Stimulated activated CD8-positive, alpha-beta memory T cell treated with anti-CD3 and anti-CD28 coated beads, Interleukin-4, amount 100 ng/mL, for 24 hours (primary cell): ENCODE measurements at places on chromosomes 13 and 19.

GRCh38 chr13:78426183-78426582, 177.2 kb downstream of the POU4F1 start:
- DNase-seq: no peak

- DNase-seq: peak; percentile 51
Observed at GRCh38 chr19:55640043-55640576, 692 bp upstream of the ZNF580 start.

DNA sequence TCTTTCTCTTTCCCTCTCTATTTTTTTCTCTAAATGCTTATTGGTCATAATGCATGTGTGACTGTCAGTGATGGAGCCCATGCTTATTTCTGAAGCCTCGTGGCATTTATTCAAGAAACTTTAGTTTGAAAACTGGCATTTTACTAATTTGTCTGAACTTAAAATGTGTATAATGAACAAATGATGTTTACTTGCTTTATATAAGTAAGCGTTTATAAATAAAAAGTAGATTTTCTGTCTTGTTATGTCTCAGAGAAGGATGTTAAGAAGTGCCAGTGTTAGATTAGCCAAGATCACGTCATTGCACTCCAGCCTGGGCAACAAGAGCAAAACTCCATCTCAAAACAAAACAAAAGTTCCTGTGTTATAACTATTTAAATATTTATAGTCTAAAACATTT, 1568.1 kb downstream of the EFNB2 start:
- DNase-seq: no peak

DNA sequence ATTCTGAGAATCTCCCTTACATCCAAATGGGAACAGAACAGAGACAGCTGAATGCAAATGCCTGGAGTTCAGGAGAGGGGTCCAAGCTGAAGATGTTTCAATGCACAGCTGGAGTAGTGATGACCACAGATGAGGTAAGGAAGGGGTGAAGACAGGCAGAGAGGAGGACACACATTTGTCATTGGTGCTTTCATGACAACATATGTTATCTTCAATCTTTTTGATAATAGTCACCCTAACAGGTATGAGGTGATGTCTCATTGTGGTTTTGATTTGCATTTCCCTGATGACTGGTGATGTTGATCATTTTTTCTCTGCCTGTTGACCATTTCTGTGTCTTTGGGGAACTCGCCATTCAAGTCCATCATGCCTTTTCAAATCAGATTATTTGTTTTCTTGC, 19.2 kb downstream of the SIGLEC7 start:
- no peak for DNase-seq

DNA sequence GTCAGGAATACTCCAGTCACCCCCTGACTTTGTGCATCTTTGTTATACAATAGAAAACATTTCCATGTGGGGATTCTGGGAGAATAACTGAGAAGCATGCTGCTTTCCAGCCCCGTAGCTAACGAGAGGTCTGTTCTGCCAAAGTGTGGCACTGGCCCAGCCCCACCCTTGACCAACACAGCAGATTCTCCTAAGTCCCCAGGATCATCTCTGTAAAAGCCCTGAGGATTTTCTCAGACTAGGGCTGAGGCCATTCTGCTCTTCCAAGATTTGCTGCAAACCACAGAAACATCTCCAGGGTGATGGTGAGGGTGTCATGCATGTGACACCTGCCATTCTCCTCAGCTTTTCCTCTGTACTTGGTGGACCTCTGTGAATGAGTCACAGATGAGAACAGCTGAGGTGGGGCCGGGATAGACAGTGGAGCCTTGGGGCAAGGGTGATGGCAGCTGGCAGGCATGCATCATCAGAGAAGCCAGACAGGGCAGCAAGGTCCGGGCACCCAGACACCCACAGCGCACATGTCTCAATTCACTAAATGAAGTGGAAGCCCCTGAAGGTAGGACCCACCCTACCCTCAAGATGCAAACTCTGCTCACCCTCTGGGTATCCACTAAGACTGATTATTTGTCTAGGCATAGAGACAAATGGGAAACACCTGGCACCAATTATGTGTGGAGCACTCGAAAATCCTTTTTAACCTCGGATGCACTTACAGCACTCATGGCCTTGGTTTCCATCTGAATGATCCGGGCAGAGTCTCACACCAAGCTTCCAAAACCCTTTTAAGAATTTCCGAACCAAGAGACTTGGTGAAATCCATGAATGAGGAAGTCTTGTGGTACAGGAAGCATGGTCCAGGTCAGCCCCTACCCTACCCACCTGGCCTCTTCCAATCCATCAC, 20.1 kb upstream of the DOCK9 start:
- DNase-seq: no peak

DNA sequence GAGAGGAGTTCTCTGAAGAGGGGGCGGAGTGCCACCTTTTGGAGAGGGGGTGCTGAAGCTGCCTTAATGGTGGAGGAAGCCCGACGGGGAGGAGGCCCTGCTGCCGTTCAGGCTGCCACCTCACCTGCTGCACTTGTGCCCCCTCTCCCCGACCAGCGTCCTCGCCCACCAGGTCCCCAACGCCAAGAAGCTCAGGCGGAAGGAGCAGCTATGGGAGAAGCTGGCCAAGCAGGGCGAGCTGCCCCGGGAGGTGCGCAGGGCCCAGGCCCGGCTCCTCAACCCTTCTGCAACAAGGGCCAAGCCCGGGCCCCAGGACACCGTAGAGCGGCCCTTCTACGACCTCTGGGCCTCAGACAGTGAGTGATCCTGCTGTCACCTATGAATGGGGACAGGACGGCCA, 5.4 kb downstream of the NOP53 start:
- DNase-seq: no peak

- no peak for DNase-seq
Observed at GRCh38 chr19:52270266-52270885, 989 bp downstream of the ZNF766 start.

GRCh38 chr19:49231804-49232203, 74.2 kb downstream of the TRPM4 start:
- no peak for DNase-seq

DNA sequence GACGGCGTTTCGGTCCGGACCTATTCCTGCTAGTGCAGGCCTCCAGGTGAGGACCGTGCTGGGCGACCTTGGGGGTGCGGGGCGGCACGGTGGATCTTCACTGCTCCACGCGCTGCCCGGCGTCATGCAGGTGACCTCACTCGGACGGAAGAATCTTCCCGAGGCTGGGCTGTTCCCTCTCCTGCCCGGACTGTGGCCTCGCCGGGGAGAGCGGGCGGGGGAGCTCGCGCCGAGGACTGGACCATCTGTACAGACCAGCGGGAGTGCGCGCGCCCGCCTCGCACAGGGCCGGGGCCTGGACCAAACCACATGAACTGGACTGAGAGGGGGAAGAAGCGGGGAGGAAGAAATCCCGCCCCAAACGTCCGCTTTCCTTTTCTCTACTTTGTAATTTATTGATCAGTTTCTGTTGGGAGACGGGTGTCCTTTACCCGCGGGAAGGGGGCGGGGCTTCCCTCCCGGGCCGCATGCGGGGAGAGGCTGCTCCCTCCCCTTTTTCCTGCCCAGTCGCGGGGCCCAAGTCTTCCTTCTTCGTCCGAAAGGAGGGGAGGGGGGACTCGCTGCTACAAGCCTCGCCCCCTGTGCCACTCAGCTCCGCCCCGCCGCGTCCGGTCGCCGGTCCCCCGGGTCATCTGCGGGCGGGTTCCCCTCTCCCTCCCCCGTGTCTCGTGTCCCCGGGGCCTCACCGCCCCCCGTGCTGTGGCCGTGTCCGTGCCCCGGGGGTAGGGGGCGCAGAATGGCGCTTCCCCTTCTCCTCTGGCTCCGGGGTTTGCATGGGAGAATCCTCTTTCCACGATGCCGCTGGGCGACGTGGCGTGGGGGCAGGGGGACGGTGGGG, 4.9 kb downstream of the HRC start:
- no peak for DNase-seq

DNA sequence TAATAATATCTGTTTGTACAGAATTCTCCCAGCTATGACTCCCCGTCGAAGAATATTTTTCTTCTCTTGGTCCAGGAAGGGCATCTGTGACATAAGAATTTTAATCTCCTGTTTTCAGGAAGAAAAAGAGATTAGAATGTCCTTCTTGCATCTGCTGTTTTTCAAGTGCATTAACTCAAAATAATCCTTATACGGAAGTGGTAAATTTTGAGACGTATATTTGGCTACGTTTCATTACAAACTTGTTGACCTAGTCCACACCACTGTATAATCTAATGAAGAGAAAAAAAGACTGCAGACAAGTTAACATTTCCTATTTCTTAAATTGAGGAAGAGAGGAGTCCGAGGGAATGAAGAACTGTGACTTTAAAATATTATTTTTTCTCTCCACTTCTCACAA, 959.9 kb downstream of the DIAPH3 start:
- no peak for DNase-seq

DNA sequence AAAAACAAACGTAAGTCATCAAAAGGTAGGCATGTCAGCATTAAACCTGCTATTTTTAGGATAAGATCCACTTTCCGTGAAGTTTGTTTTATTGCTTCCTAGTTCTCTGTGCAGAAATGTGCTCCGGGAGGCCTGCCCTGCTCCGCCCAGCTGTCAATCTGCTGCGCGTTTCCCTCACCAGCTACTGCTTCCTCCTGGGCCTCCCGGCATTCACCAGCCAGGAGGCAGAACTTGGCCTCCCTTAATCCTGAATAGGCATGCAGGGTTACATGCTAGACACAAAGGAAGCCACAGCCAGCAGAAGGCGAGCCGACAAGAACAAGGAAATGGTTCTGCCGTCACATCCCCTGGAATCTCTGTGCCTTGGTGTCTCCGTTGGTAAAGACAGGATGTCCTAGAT, 386.2 kb downstream of the IRS2 start:
- no peak for DNase-seq

DNA sequence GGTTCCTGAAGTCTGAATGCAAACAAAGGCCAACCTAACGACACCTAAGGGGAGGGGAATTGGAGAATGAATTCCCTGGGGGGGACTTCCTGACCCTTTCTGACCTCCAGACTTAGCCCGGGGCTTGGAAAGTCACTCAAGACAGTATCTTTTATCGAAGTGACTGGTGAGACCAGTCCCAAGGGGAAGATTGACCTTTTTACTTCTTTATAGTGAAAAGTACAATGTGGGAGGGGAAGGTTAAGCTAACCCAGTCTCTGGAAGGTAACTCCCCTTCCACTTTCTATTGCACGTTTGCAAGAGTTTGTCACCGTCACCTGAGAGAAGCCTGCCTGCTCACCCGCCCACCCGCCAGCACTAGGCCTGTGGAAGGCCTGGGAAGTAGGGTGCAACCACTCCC, 111.9 kb downstream of the EFNB2 start:
- DNase-seq: no peak

GRCh38 chr13:59479629-59480028, 684.1 kb downstream of the DIAPH3 start:
- no peak for DNase-seq

GRCh38 chr13:111875915-111876314, 191.0 kb upstream of the SOX1 start:
- no peak for DNase-seq

GRCh38 chr13:63693696-63694095, 2278.0 kb upstream of the PCDH20 start:
- DNase-seq: no peak

- no peak for DNase-seq
Observed at GRCh38 chr19:11014403-11014911, 53.6 kb downstream of the SMARCA4 start.

DNA sequence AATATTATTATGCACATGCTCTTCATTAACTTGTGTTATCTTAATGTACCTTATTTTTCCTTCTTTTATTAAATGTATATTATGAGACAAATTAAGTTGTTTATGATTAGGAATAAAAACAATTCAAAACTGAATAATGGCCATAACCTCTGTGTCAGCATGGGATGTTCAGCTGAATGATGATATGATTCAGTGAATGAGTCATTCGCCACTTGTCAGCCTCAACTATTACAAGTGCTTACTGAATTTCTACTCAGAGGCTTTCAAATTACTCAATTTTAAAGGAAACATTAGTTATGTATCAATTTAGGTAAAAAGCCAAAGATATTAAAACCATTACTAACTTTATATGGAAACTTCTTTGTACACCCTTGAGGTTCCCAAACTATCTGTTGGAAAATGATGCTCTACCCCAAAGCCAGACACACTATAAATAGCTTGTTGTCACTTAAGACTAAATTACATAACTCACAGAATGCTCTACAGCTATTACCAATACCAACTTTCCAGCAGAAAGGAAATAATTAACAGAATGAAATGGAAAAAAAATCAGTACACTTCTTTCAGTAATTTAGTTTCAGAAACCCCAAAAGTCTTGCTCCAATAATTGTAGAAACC, 14.4 kb downstream of the LIG4 start:
- no peak for DNase-seq
